ENCODE measurements at places on chromosomes 3 and 15.

GRCh38 chr3:123283657-123284398 lies 82.1 kb downstream of the SEC22A start:
- no peak for DNase-seq

- no peak for DNase-seq
Measured at GRCh38 chr3:8298021-8298954, 203.3 kb upstream of the LMCD1 start.

GRCh38 chr15:71114887-71115566 lies at the start of gene THSD4:
THSD4 (plus strand) TSS chr15:71115471.
- DNase-seq: peak; percentile 23

GRCh38 chr15:99956820-99957641 lies 223.8 kb upstream of the LYSMD4 start:
- DNase-seq: no peak

GRCh38 chr3:192899540-192899982 lies 18.1 kb downstream of the MB21D2 start:
- DNase-seq: no peak

DNA sequence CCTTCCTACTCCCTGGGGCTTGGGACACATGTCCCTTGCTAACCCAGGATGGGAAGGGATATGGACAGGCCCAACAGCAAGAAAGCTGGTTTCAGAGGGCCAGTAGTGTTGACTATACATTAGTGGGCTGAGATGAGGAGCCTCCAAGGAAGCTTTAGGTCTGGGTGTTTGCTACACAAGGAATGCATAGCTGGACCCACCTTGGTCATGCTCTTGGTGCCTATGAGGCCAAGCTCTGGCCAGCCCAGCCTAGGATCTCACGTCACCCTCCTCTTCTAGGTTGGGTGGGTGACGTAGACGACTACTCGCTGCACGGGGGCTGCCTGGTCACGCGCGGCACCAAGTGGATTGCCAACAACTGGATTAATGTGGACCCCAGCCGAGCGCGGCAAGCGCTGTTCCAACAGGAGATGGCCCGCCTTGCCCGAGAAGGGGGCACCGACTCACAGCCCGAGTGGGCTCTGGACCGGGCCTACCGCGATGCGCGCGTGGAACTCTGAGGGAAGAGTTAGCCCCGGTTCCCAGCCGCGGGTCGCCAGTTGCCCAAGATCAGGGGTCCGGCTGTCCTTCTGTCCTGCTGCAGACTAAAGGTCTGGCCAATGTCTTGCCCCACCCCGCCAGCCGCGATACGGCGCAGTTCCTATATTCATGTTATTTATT lies 653 bp upstream of the WDR6 start:
- no peak for DNase-seq

- DNase-seq: no peak
Measured at GRCh38 chr15:85955501-85956391, 123.9 kb upstream of the AGBL1 start.

DNA sequence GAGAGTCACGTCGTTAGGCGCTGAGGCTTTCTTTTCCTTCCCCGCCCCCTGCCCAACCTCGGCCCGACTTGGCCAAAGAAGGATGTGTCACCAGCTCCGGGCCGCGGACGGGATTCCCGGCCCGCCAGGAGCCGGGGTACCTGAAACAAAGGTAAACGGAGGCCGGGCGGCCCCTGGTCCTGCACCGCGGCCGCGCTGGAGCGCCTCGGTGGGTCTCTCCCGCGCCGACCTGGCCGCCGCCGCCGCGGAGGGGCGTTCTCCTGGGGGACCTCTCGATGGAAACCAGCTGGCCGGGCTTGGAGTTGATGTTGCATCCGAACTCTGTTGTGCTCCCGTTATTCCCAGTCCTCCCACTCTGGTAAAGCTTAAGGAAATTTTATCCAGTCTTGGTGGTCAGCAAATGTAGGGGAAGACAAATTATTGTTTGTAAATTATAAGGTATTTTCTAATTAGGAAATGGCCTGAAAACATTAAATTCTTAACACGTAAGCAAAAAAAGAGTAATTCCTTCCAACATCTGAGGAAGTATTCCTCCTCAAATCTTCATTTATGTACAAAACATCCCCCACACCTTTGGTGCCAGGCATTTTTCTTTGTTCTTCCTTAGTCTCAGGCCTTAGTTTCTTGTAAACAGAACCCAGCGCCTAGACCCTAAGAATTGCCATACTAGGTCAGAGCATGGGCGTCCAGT lies 888 bp downstream of the PPP2R3A start:
- DNase-seq: no peak

DNA sequence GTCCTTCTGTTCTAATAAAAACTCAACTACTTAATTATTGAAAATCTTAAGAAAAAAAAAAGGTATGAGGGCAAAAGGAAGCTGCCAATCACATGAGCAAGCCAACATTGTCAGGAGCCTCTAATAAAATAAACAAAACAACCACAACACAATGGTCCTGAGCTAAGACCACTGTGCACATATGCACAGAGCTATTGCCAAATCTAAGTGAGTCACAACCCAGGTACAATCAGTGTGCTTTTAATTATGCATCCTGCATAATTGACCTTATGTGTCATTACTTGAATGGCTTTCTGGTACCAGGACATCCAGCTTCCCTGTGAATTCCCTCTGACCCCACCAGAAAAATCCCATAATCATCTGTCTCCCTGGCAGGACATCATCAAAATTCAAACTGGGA lies 639.8 kb downstream of the MAGI1 start:
- no peak for DNase-seq

- no peak for DNase-seq
Measured at GRCh38 chr3:185866995-185867394, 42.2 kb upstream of the IGF2BP2 start.

DNA sequence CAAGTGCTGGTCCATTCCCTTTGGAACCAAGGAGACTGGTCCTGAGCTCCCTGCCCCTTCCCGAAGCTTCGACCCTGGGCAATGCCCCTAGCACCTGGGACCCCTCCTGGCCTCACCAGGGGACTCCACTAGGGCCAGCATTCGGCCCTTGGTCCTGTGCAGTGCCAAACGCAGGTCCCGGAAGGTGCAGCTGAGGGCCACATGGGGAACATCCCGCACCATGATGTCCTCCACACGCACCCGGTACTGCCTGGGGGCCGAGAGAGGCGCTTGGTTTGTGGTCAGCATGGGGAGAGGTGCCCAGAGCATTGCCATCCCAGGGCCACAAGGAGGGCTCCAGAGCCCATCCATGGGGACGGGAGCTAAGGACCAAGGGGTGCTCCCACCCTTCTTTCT lies 7.9 kb downstream of the CLCN2 start:
- DNase-seq: no peak

GRCh38 chr3:5239602-5240001 lies 52.1 kb downstream of the EDEM1 start:
- DNase-seq: no peak

- DNase-seq: no peak
Measured at GRCh38 chr15:27514526-27514925, 543.5 kb downstream of the GABRG3 start.

DNA sequence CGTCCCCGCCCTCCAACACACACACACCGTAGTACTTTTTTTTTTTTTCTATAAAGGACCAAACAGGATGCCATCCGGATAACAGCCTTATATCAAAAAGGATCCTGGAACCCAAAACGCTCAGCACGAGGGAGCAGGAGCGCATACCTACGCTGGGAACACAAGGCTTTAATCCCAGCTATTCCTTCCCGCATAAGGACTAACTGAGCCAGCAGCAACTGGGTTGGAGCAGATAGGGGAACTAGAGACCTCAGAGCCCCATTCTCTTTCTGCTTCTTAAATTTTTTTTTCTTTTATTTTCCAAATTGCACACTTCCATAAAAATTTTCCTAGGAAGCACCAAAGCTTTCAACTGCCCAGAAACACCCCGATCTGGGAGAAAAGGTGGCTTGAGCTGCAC lies 1.3 kb downstream of the TRANK1 start:
- no peak for DNase-seq

DNA sequence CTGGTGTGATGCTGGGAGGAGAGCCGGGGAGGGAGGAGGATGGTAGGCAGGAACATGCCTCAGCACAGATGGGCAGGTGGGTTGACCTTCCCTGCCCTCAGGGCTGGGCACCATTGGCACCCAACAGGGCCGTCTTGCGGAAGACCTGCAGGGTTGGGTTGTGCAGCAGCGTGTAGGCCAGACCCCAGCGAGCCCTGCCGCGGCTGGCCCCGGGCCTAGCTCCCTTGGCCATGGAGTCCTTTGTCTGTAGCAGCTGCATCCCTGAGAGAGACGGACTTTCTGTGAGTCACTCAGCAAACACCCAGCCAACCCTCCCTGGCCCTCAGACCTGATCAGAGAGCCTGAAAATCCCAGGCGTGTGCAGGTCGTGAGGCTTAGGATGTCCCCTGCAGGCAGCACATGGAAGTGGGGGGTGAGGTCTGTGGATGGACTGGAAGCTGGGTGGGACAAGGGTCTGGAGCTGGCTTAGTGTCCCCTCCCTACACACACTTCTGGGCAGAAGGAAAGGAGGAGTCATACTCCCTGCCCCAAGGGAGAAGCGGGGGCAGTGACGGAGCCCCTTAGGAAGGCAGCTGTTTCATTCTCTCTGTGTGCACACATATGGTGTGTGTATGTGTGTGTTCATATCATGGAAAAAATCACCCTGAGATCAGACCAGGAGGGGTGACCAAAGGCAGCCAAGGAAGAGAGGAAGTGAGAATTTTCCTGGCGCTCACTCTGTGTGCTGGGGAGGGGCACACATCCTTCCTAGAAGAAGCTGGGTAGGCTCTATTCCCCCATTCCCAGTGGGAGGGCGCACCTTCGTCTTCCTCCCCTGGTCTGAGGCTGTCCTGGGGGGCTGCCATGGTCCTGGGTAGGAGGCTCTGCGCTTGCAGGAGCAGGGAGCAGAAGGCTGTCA lies 6.7 kb downstream of the ISLR start:
- DNase-seq: no peak

GRCh38 chr3:71956069-71956340 lies 171.1 kb upstream of the PROK2 start:
- no peak for DNase-seq

DNA sequence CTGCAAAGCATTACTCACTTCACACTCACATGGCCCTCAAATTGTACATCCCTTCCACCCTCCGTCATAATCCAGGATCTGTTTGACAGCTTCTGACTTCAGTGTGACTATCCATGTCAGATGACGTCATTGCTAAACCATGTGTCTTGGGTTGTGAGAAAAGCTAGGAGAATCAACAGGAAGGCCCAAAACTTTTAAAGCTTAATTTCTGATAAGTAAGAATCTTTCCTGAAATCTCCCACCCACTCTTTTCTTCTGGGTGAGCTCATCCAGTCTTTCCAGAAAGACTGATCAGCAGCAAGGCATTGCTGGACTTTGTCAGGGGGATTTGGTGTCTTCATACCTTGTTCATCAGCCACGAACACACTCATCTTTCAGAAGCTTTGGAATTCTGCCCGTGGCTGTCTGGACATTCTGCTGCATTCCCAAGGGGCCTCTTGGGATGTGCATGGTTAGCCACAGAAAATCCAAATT lies 11.5 kb upstream of the LMCD1 start:
- no peak for DNase-seq

DNA sequence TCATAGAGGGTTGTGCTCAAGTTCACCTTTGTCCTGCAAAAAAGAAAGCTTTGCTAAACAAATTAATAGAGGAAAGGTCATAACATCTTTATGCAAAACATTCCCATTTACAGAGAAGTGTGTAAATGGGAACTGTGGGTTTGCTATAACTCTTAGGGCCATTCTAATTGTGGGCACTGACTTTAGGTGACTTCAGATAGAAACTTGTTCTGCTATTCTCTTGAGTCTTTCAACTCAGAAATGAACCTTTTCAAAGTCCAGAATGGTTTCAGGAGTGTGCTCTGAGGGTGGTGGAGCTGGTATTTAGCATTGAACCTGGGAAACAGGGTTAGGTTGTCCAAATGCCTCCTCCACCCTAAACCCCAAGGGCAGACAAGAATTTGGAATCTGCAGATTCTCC lies 34.0 kb downstream of the SPTSSB start:
- DNase-seq: no peak

- DNase-seq: no peak
Measured at GRCh38 chr3:45687828-45688193, 1.4 kb upstream of the SACM1L start.

DNA sequence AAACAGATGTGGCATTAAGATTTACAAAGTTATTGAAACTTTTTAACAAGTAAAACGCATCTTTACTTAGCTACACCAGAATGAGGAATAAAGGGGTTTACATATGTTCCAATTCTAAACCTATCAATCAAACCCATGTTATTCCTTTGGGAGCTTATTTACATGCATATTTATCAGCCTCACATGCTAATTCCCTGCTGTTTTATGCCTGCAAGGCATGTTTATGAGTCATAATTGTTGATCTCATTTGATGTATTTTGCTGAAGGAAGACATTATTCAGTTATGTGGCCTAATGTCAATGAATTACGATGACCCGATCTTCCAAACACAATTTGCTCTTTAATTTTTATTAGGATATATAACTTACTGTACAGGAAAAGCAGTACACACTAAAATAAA lies 272.9 kb downstream of the TBC1D5 start:
- no peak for DNase-seq

GRCh38 chr3:48548729-48549705 lies 7.6 kb downstream of the PFKFB4 start:
- DNase-seq: peak; percentile 74

GRCh38 chr3:51445544-51446280 lies 54.1 kb downstream of the DCAF1 start:
- DNase-seq: no peak

GRCh38 chr3:189576486-189576885 lies 54.7 kb upstream of the TP63 start:
- no peak for DNase-seq

GRCh38 chr3:31322460-31322859 lies 210.3 kb upstream of the STT3B start:
- no peak for DNase-seq

DNA sequence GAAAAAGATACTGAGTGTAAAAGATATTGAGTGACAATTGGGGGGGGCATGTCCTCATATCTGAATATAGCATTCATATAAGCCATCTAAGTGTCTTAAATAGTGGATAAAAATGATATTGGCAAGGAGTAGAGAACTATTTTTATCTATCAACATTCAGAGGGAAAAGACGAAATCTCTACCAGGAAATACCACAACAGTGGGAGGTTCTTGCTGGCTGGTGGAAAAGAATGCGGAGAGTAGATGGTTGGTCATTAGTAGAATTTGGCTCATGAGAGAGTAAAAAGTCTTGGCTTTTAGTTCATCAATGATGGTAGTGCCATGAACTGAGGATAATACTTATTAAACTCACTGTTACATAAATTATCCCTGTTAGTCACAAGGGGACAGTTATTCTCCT lies 4.8 kb upstream of the TCF12 start:
- DNase-seq: no peak

DNA sequence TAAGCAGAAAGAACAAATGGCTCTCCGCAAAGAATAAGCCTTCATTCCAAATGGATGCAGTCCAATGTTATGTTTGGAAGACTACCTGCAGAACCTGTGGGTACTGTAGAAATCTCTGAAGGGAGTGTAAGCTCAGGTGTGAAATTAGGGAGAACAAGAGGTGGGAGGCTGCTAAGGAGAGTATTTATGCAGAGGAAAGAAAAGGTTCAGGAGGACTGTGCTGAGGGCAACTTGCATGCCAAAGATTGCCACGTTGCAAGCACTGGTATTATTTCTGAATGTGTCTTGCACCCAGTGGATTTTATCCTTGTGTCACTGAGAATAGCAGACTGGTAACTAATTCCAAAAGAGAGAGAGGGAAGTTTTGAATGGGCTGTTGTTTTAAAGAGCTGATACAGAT lies 144.1 kb downstream of the ITPR1 start:
- no peak for DNase-seq

GRCh38 chr3:6262010-6262409 lies 598.9 kb upstream of the GRM7 start:
- no peak for DNase-seq

Measured in stimulated activated CD4-positive, alpha-beta T cell treated with anti-CD3 and anti-CD28 coated beads, Interleukin-2, amount 100 ng/mL, for 4 hours (primary cell).